ENCODE measurements at places on chromosomes 12 and 14.

- no peak for DNase-seq
These were observed 3.6 kb upstream of the SLC7A8 start for GRCh38 chr14:23186913-23187654.

- DNase-seq = no peak
These were observed 160.3 kb upstream of the PELI2 start for GRCh38 chr14:55957950-55958349.

DNA sequence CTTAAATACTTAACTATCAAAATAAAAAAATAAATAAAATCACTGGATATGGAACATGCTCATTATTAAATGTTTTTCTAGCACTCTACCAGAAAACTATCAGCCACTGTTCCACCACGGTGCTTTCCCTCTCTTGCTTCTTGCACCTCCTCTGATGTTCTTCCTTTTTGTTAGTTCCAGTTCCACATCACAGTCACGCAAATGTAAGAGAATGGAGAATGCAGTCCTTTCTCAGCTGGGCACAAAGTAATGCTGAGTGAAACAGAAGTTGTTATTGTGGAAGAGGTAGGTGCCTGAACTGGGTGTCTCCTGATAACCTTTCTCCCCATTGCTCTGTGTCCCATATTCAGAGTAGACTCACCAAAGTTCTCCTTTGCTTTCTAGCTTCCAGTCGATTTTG is 1116.9 kb upstream of the TMEM132C start:
- DNase-seq = no peak

DNA sequence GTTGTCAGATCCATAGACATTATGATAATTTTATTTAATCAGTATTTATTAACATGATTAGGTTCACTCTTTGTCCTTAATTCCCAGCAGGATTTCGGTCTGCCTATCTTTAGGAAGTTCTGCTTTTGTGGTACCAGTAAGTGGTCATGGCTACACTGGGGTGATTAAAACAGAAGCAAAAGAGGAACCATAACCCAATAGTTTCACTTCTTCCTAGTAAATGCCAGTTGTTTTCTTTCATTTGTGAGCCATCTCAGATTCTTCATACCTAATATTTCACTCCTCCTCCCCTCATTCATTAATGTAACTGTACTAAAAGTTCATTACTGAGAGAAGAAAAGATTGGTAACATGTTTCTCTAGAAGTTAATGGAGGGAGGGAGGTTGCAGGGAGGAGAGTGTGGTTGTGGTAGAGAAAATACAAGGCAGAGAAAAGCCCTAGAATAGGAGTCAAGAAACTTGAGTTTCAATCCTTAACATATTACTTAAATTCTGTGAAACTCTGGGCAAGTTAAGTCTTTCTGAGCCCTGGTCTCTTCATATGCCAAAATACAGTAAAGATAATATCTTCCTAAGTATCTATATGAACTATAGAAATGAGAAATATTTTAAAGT is 101.2 kb downstream of the PEBP1 start:
- DNase-seq = no peak

GRCh38 chr12:76080729-76081415 is 3.6 kb downstream of the NAP1L1 start:
- DNase-seq = no peak

DNA sequence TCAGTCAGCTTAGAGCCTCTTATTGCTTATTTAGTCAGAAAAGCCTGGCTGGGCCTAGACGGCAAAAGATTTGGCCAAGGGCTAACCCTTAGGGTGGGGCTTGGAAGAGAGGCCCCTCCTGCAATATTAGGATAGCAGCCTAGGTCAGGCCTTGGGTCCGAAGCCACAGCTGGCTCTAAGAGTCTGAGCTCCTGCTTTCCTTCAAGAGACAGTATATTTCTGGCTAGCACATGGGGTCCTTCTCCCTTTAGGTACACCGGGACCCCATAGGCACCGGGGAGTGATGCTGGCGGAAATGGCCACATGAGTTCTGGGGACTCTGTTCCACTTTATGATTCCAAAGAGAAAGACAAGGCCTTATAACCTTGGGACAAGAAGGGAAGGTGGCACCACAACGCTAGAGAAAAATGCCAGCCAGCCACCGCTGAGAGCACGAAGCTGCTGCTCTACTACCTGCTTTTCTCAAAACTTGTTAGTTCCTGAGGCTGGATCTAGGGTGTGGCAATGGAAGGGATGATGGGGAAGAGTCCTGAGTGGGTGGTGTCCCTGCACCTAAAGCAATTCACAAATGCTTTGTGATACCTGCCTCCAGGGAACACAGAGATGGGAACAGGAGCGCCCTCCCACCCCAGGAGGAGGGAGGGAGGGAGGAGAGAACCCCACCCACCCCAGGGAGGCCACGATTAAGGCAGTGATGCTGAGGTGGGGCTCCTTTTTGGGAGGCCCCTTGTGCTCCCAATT is 3.1 kb upstream of the AVIL start:
- DNase-seq = no peak

DNA sequence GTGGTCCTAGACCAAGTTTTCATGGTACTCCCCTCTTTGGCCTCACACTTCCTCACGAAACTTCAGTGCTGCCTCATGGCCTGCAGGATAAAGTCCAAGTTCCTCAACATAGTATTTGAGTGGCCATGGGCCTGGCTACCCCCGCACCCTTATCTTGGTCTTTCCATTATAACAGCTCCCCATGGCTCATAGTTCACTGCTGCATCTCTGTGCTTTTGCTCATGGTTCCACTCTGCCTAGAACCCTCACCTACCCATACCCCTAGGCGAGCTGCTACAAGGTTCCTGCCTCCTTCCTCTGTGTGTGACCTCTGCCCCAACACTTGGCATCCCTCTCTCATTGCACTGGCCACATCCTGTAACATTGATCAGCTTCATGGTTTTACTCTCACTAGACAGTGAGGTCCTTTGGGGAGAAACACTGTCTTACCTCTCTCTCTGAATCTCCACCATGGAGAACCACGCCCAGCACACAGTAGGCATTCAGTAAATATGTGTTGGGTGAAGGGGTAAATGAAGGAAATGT is 158.9 kb downstream of the GPR65 start:
- DNase-seq = no peak

- no peak for DNase-seq
These were observed 160.5 kb downstream of the BTG1 start for GRCh38 chr12:91985002-91985787.

GRCh38 chr14:78405079-78405856 is 235.1 kb downstream of the NRXN3 start:
- no peak for DNase-seq

GRCh38 chr14:104639471-104639870 is 34.9 kb upstream of the TMEM179 start:
- DNase-seq = no peak

GRCh38 chr12:2959192-2959504 is at the start of gene TEAD4:
TEAD4 (plus strand) TSS chr12:2959397.
- no peak for DNase-seq

DNA sequence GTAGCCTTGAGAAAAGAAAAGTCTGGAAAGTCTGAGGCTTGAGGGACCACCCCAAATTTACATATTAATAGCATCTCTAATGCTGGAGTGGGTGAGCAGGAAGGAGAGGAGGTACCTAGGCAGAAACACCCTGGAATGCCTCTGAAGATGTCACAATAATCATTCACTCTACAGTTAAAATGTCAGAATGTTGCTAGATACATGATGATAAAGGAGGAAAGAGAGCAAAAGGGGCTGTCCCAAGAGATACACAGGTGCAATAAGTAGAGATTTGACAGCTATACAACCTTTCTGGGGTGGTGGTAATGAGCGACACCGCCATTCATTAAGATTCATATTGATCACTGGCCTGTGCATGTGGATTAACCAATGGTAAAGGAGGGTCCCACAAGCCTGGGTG is 540.5 kb upstream of the FBXO33 start:
- DNase-seq = no peak
